ENCODE measurements at places on chromosomes 1 and 21.
A peak's percentile ranks its signal among the peaks of the same experiment; 100 is the strongest.

- H3K36me3 ChIP-seq: no peaks in the 10 kb centered on the region
- DNase-seq: no peak
- H3K4me1 ChIP-seq: no peaks in the 10 kb centered on the region
Measured at GRCh38 chr1:182649041-182649440, 35.3 kb downstream of the RGS8 start.

DNA sequence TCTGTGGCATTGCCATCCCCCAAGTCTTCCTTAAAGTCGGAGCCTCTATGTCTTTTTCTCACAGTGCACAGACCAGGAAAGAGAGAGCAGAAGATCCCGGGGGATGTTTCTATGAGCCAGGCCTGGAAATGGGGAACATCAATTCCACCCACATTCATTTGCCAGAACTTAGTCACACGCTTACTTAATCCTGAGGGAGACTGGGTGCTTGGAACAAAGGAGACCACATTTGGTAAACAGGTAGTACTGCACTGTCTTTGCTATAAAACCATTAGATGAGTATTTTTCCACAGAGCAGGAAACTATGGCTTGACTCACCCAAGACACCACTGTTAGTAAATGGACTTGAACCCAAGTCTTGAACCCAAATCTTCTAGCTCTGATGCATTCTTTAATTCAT is 60.7 kb upstream of the CTTNBP2NL start:
- no peaks in the 10 kb centered on the region for H3K27me3 ChIP-seq
- no peak for DNase-seq
- no peak overlapping the region for H3K4me3 ChIP-seq
- no peaks in the 10 kb centered on the region for H3K36me3 ChIP-seq

- no peak overlapping the region for H3K27ac ChIP-seq
- no peak overlapping the region for H3K4me3 ChIP-seq
- H3K36me3 ChIP-seq: peaks cover 41% of the 10 kb centered on the region
- H3K27me3 ChIP-seq: no peaks in the 10 kb centered on the region
Measured at GRCh38 chr1:246760422-246761347, 36.5 kb downstream of the SCCPDH start.

DNA sequence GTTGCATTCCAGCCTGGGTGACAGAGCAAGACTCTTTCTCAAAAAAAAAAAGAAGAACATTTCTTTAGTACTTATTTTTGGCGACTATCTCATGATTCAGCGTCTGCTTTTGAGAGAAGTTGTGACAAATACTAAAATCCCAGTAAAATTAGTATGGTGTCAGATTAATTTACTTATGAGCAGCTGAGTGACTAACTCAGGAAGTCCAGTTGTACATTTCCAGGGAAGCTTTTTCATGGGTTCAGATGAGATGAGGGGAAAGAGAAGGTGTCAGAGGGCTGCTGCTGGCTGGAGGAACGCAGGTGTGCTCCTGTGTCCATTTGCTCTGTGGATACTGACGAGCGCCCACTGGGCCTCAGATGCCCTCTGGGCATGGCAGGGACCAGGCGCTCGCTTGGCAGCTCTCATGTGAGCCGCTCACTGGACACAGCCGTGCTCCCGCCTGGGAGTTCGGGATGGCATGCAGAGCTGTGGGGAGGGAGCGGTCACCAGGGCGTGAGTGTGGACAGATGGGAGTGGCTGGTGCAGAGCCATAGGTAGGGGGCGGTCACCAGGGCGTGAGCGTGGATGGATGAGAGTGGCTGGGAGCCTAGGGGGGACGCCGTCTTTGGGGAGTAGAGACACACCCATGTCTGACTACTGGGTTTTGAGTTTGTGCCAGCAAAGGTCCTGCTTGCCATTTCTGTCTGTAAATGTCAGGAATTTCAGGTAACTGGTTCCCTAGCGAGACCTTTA is 55.0 kb downstream of the ADARB1 start:
- DNase-seq: no peak
- H3K27me3 ChIP-seq: no peaks in the 10 kb centered on the region
- no peaks in the 10 kb centered on the region for H3K4me1 ChIP-seq
- H3K4me3 ChIP-seq: no peak overlapping the region

DNA sequence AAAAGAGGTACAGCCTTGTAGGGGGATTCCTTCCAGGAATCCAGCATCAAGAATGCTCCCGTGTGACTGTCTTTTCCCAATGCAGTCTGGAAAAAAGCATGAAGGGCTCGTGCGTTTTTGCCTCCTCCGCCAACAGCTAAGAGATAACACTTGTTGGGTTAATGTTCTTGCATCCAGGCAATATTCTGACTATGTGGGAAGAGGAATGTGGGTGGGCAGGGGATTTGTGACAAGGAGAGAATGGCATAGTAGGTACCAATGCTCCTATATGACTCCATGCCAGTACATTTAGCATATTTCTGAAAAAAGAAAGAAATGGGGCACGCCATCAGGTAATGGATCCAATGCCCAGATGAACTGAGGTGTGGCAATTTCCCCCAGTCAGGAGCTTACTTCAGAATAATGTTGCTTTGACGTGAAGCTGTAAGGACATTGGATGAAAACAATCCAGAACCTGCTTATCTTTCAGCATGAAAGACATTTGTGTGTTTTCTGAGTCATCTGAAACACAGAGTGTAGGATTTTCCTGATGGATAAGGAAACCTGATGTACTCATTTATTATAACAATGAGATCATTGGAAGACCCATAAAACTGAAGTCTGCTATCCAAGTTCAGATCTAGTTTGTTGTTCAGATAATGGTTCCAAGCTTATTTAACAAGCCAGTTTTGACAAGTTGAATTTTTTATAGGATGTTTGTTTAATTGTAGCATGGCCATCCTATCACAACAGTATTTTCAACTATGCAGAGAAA is 105.5 kb downstream of the LYPLAL1 start:
- no peak overlapping the region for H3K27ac ChIP-seq
- no peak overlapping the region for H3K4me3 ChIP-seq
- H3K36me3 ChIP-seq: no peaks in the 10 kb centered on the region
- H3K27me3 ChIP-seq: no peaks in the 10 kb centered on the region
- no peak for DNase-seq

- no peaks in the 10 kb centered on the region for H3K4me1 ChIP-seq
- H3K27me3 ChIP-seq: no peaks in the 10 kb centered on the region
- DNase-seq: no peak
- H3K27ac ChIP-seq: no peak overlapping the region
- H3K4me3 ChIP-seq: no peak overlapping the region
- H3K36me3 ChIP-seq: no peaks in the 10 kb centered on the region
Measured at GRCh38 chr1:219432191-219432606, 180.7 kb downstream of the ZC3H11B start.

GRCh38 chr1:7421471-7422075 is 349.5 kb upstream of the VAMP3 start:
- no peaks in the 10 kb centered on the region for H3K4me1 ChIP-seq
- no peaks in the 10 kb centered on the region for H3K27me3 ChIP-seq
- peak; percentile 39 for DNase-seq
- H3K36me3 ChIP-seq: no peaks in the 10 kb centered on the region
- H3K4me3 ChIP-seq: no peak overlapping the region

- H3K4me3 ChIP-seq: no peak overlapping the region
- no peaks in the 10 kb centered on the region for H3K4me1 ChIP-seq
- H3K36me3 ChIP-seq: no peaks in the 10 kb centered on the region
- no peak for DNase-seq
Measured at GRCh38 chr1:19057182-19057779, 100.8 kb upstream of the IFFO2 start.

- H3K27me3 ChIP-seq: no peaks in the 10 kb centered on the region
- no peak overlapping the region for H3K4me3 ChIP-seq
- no peak for DNase-seq
- H3K36me3 ChIP-seq: no peaks in the 10 kb centered on the region
- no peak overlapping the region for H3K27ac ChIP-seq
Measured at GRCh38 chr1:89850844-89851415, 30.1 kb downstream of the LRRC8D start.

DNA sequence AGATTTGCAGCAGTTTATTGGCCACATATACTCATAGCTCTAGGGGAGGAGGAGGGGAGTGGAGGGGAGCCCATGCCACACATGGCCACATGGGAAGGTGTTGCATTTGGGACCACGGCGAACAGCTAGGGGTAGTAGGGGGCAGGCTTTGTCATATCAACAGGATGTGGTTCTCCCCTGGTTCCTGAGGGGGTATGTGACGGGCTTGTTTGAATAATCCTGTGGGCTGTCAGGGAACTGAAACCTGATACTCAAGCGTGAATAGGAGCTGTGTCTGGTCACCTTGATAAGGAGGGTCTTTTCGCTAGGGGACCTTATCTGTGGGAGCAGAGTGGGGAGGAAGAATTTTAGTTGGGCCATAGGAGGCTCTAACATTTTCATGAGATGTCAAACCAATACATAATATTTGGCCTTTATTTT is 264.7 kb downstream of the CTH start:
- no peak overlapping the region for H3K27ac ChIP-seq
- DNase-seq: no peak
- no peak overlapping the region for H3K4me3 ChIP-seq
- no peaks in the 10 kb centered on the region for H3K36me3 ChIP-seq
- H3K4me1 ChIP-seq: peaks cover 17% of the 10 kb centered on the region

DNA sequence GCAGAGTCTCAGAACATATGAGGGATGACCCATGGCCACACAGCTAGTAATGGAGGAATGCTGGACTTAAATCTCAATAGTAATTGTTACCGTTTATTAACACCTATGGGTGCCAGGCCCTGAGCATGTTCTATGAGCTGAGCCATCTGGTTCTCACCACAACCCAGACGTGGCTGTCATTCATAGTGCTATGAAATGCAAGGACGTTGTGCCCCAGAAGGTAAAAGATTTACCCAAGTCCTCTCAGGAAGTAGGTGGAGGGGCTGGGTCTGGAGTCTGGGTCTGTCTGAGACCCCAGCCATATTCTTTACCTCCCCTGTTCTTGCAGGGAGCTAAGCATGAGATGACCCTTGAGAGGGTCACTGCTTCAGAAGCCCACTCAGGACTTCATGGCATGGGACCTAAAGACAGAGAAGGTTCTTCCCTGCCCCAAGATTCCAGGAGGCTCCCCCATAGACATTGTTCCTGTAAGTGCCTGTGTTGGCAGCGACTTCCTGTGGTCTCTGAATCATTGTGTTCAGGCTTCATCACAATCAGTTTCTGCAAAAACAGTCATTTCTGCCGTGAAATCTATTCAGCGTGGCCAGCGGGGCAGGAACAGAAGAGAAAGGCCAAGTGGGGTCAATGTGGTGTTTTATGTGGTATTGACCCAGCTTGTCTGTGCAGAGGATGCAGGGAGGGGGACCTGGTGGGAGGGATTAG is 475.4 kb downstream of the PTPRU start:
- peaks cover 19% of the 10 kb centered on the region for H3K4me1 ChIP-seq
- peaks cover 3% of the 10 kb centered on the region for H3K27me3 ChIP-seq
- no peak for DNase-seq
- no peaks in the 10 kb centered on the region for H3K36me3 ChIP-seq

DNA sequence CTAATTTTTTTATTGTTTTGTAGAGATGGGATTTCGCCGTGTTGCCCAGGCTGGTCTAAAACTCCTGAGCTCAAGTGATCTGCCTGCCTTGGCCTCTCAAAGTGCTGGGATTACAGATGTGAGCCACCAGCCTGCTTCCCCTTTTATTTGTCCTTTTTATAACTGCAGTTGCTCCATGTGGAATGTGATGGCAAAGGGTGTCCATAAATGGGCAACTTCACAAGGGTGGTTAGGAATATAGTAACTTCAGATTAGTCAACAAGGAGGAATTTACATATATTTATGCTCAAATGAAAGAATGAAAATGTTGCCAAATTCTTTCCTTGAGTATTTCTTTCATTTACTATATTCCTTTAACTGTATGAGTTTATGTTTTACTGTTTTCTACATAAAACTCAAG is 182.9 kb downstream of the BACH1 start:
- H3K4me1 ChIP-seq: no peaks in the 10 kb centered on the region
- H3K27ac ChIP-seq: no peak overlapping the region
- no peaks in the 10 kb centered on the region for H3K36me3 ChIP-seq
- no peaks in the 10 kb centered on the region for H3K27me3 ChIP-seq

DNA sequence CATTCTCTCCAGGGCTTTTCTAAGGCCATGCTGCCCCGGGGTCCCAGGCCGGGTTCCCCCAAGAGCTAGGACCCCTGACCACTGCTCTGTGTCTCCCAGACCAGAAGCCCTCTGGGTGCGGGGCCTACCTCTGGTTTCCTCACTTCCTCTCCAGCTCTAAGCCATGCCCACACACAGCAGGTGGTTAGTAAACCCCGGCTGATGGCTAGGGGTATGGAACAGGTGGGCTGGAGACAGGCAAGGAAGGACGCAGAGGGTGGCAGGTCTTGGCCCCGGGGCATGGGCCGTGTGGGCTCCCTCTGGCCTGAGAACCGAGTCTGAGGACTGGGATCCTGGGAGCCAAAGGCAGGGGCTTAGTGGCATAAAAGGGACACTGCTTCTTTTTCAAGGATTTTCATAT is 15.9 kb upstream of the PLCH2 start:
- H3K4me3 ChIP-seq: no peak overlapping the region
- no peaks in the 10 kb centered on the region for H3K27me3 ChIP-seq
- H3K4me1 ChIP-seq: no peaks in the 10 kb centered on the region

DNA sequence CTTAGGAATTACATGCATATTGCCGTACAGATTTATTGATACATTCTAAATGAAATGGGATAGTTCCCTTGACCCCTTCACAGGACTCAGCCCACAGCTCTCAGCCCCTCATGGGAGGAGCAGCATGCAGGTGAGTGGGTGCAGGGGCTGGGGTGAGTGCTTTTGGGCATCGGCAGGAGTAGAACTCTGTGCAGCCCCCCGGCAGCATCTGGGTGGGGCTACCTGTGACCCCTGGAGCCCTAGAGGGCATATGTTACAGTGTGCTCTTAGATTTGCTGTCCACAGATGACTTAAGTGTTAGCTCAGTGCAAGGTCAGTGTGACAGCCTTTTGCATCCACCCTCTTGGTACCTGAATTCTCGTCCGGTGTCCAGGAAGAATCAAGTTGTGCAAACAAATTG is 120.3 kb downstream of the GALNT2 start:
- no peak for DNase-seq
- no peak overlapping the region for H3K27ac ChIP-seq
- no peaks in the 10 kb centered on the region for H3K36me3 ChIP-seq
- no peaks in the 10 kb centered on the region for H3K27me3 ChIP-seq

DNA sequence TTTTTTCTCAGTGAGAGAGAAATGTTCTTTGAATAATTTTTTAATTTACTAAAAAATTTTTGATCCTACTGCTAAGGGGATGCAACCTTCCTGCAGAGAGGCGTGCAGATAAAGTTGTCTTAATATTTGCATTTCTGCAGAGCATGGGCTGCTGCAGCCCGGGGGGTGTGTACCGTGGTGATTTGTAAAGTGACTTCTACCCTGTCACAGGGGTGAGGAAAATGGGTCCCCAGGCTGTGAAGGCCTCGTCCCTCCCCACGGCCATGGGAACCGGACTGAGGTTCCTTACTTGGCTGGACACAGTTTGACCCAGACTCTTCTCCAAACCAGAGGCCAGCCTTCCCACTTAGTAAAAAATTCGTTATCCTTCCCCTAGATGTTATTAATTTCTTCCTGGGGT is 9.5 kb upstream of the C1orf174 start:
- H3K27ac ChIP-seq: no peak overlapping the region
- H3K4me3 ChIP-seq: no peak overlapping the region
- H3K27me3 ChIP-seq: no peaks in the 10 kb centered on the region
- no peaks in the 10 kb centered on the region for H3K36me3 ChIP-seq
- peaks cover 4% of the 10 kb centered on the region for H3K4me1 ChIP-seq
- DNase-seq: no peak
